Heart left ventricle (tissue), 16 donors: ENCODE measurements at places on chromosomes 2 and 18. TPM values are rescaled to one million over a fixed set of nuclear protein-coding genes. Genes with fewer than 3 reads are reported as not detected.
A peak's percentile ranks its signal among the peaks of the same experiment; 100 is the strongest.

The PREB gene
- polyA plus RNA-seq = 54.3 TPM

DNA sequence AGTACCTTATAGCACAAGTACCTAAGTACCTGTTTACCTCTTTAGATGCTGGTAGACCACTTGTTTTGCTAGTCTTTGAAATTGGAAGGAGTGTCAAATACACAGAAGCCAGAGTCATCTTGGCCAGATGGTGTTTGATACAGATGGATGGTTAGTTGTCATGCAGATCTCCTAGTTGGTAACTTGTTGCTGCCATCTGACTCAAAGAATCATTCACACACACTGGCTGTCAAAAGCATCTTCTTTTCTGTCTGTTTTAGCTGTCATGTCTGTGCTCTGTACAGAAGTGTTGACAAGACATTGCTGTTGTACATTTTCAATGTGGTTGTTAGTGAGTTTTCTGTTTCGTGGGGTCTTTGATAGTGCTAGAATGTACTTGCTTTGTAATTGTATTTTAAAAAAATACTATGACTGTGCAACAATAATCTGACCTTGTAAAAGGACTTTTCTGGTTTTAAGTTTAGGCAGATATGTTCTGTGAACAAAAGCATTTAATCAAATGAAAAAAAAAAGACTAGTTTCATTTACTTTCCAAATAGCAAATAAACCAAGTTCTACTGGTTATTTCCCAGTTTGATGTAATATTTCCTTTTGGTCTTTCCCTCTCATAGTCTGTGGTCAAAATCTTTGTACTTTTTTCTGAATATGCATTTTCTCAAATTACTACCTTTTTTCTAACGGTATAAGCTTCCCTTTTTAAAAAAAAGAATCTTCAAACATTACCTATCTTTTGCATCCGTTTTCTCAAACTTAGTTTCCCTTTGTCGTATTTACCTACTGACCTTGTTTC lies 39.9 kb downstream of the TANK start:
- H3K27ac ChIP-seq = no peak overlapping the region
- no peak overlapping the region for H3K4me3 ChIP-seq
- H3K36me3 ChIP-seq = peaks cover 13% of the 10 kb centered on the region
- H3K4me1 ChIP-seq = peaks cover 13% of the 10 kb centered on the region
- no peaks in the 10 kb centered on the region for H3K27me3 ChIP-seq

DNA sequence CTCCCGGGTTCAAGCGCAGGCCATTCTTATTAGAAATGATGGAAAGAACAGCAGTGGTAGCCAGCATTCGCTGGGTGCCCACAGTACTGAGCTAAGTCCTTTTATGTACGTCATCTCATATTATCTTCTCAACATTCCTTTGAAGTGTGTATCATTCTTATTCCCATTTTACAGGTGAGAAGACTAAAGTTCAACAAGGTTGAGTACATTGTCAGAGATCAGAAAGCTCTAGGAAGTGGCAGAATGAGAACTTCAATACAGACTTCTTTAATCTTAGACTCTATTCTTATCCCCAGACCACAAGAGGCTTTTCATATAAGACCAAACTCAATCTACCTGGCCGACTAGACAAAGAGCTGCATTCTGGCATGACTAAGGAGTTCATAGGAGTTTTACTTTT lies 86.7 kb downstream of the NPAS2 start:
- H3K27ac ChIP-seq = no peak overlapping the region
- H3K27me3 ChIP-seq = no peaks in the 10 kb centered on the region
- H3K36me3 ChIP-seq = no peaks in the 10 kb centered on the region

GRCh38 chr2:47057687-47058002 lies 97.5 kb downstream of the STPG4 start:
- no peak overlapping the region for H3K4me3 ChIP-seq
- peaks cover 11% of the 10 kb centered on the region for H3K36me3 ChIP-seq
- peaks cover 70% of the 10 kb centered on the region for H3K4me1 ChIP-seq
- H3K27ac ChIP-seq = peak overlapping the region; percentile 79

The OBSL1 gene
- 177 TPM for polyA plus RNA-seq

GRCh38 chr2:41222593-41222992 lies 770.7 kb upstream of the SLC8A1 start:
- no peaks in the 10 kb centered on the region for H3K4me1 ChIP-seq
- DNase-seq = no peak
- no peaks in the 10 kb centered on the region for H3K36me3 ChIP-seq
- no peak overlapping the region for H3K4me3 ChIP-seq
- no peak overlapping the region for H3K27ac ChIP-seq

DNA sequence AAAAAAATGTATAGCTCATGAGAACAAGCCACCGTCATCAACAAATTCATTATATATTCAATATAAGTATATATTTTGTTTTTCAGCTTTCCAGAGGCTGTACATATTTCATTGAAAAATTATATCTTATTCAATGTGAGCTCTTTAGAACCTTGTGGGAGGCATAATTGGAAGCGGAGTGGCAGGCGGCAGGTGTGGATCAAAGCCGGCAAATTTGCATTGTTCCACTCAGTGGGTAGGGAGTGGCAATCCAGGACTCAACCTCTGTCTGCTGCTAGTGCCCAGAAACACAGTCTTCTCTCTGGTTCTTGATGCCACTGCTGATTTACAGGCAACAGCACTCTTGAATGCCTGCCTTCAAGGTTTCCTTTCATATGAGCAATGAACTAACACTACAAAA lies 46.9 kb downstream of the GCA start:
- DNase-seq = no peak
- H3K36me3 ChIP-seq = no peaks in the 10 kb centered on the region
- H3K4me1 ChIP-seq = no peaks in the 10 kb centered on the region
- H3K27me3 ChIP-seq = no peaks in the 10 kb centered on the region

DNA sequence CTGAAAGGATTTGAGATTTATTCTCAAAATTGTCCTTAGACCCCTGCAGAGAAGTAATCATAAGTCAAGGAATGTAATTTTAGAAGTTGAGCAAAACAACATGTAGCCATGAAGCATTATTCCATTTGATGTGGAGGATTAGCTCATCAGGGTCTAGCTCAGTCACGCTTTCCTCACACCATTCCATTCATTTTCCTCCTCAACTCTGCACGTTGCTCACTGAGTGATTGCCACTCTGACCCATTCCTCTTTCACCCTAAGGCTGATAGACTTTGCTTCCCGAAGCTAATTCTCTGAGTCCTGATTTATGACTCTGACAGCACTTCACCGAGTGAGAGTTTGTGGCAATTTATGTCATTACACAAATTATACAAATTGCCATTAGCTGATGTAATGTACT lies 820.6 kb upstream of the PIK3C3 start:
- H3K4me1 ChIP-seq = no peaks in the 10 kb centered on the region
- DNase-seq = no peak
- no peaks in the 10 kb centered on the region for H3K36me3 ChIP-seq
- H3K27ac ChIP-seq = no peak overlapping the region

GRCh38 chr2:176291335-176291734 lies 22.1 kb downstream of the MTX2 start:
- no peak overlapping the region for H3K4me3 ChIP-seq
- no peaks in the 10 kb centered on the region for H3K27me3 ChIP-seq

- H3K27me3 ChIP-seq = no peaks in the 10 kb centered on the region
- H3K36me3 ChIP-seq = no peaks in the 10 kb centered on the region
- H3K4me3 ChIP-seq = no peak overlapping the region
- DNase-seq = no peak
These were observed 44.9 kb downstream of the LMAN2L start for GRCh38 chr2:96694816-96695455.

The TOGARAM2 gene
- polyA plus RNA-seq = 5.5 TPM

DNA sequence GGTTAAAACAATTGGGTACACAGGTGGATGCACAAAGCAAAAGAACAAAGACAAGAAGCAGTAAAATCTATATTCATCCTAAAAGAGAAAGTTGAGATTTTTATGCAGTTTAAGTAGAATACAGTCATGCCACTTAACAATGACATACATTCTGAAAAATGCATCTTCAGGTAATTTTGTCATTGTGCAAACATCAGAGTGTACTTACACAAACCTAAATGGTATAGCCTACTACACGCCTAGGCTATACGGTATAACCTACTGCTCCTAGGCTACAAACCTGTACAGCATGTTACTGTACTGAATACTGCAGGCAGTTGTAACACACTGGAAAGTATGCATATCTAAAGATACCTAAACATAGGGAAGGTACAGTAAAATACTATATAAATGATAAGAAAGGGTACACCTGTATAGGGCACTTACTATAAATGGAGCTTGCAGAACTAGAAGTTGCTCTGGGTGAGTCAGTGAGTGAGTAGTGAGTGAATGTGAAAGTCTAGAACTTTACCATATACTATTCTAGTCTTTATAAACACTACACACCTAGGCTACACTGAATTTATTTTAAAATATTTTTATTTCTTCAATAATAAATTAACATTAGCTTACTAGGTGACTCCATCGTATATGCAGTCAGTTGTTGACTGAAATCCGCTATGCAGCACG lies 132.9 kb downstream of the BARD1 start:
- no peak overlapping the region for H3K4me3 ChIP-seq
- H3K36me3 ChIP-seq = no peaks in the 10 kb centered on the region
- H3K27me3 ChIP-seq = no peaks in the 10 kb centered on the region
- no peaks in the 10 kb centered on the region for H3K4me1 ChIP-seq
- DNase-seq = no peak

DNA sequence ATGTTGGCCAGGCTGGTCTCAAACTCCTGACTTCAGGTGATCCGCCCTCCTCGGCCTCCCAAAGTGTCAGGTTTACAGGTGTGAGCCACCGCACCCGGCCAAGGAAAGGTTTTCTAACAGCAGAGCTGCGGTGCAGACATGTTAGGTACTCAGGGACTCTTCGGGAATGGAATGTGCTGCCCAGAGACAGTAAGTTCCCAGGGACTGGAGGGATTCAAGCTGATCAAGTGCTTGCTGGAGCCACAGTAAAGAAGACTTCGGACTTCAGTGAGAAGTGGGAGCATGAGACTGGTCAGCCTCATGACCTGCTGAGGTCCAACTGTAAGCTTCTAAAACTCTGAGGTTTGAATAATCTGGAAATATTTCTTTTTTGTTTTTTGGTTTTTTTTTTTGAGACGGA lies 7.8 kb upstream of the DES start:
- no peaks in the 10 kb centered on the region for H3K36me3 ChIP-seq
- peaks cover 32% of the 10 kb centered on the region for H3K4me1 ChIP-seq
- H3K27ac ChIP-seq = peak overlapping the region; percentile 10
- DNase-seq = no peak

The TSPYL6 gene
- 0.08 TPM for polyA plus RNA-seq

DNA sequence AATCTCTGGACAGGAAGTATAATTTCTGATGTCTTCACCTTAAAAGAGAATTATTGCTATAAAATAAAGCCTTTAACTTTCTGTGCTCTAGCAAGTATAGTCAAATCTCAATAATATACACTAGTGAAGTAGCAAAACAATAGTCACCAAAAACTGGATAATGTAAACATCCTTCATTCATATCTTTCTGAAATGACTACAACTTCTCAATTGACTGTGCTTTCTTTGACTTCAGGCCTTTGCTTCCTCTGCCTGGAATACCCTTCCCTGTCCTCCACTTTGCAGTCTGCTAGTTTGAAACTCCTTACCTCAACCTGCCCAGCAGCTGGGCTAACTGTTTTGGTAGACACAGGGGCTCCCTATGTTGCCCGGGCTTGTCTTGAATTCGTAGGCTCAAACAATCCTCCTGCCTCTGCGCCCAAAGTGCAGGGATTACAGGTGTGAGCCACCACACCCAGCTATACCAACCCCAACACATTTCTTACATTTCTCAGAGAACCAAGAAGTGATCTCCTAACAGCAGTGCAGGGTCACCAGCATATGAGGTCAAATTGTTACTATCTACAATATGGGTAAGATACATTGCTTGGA lies 6.6 kb upstream of the PCBP1 start:
- H3K4me1 ChIP-seq = peaks cover 15% of the 10 kb centered on the region
- H3K36me3 ChIP-seq = peaks cover 88% of the 10 kb centered on the region
- DNase-seq = no peak

The SPATA3 gene
- polyA plus RNA-seq = not detected

DNA sequence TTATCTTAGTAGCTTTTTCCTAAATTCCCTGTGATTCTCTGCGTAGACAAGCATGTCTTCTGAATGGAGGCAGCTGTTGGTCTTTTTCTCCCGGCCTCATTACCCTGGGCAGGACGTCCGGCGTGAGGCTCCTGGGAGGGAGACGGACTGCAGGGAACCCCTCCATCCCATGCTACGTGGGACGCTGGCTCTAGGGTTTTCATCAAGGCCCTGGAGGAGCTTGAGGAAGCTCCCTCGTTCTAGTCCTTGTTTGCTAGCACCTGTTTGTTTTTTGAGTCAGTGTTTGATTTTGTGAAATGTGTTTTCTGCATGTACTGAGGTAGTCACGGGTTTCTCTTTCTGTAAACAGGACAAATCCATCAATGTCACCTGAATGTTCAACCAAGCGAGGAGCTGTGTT lies 99.3 kb upstream of the TMEM18 start:
- H3K4me1 ChIP-seq = no peaks in the 10 kb centered on the region
- H3K36me3 ChIP-seq = no peaks in the 10 kb centered on the region
- H3K27me3 ChIP-seq = no peaks in the 10 kb centered on the region
- no peak for DNase-seq
- no peak overlapping the region for H3K27ac ChIP-seq

DNA sequence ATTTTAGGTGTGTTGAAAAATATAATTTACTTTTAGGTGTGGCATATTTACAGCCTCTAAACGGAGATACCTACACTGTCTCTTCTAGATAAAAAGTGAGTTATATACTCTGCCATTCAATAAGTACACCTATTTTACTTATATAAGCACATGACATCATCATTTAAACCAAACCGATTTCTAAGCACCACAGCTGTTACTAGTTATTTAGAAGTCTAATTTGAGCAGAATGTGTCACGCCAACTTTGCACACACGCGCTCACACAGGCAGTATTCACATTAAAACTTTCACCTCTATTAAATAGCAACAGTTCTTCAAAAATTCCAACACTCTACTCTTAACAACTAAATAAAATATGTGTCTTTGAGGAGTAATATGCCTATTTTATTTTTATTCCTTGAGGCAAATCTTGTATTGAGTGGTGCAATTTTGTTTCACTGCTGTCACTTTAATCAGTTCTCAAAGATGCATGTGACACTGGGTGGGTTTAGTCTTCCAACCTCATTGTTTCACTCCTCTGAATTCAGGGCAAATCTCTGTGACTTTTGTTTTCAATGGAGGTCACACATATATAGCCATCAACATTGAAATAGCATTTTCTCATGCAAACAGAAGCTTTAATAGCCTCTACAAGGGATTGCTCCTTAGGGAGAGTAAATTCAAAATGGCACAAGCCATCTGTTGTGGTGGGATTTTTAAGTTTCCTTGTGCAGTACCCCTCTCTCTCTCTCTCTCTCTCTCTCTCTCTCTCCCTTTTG lies 721.0 kb downstream of the PLCL1 start:
- H3K27ac ChIP-seq = no peak overlapping the region
- H3K36me3 ChIP-seq = no peaks in the 10 kb centered on the region
- no peaks in the 10 kb centered on the region for H3K27me3 ChIP-seq
- no peaks in the 10 kb centered on the region for H3K4me1 ChIP-seq

The CCDC150 gene
- polyA plus RNA-seq = 0.42 TPM

- no peak overlapping the region for H3K27ac ChIP-seq
- no peak overlapping the region for H3K4me3 ChIP-seq
- H3K36me3 ChIP-seq = no peaks in the 10 kb centered on the region
- H3K27me3 ChIP-seq = no peaks in the 10 kb centered on the region
- DNase-seq = no peak
These were observed 1059.7 kb upstream of the ACVR2A start for GRCh38 chr2:146785101-146785500.
